Cardiac septum (tissue), 1 donor: ENCODE measurements at places on chromosomes 6 and 20. TPM values are rescaled to one million over a fixed set of nuclear protein-coding genes. Genes with fewer than 3 reads are reported as not detected.

Gene DYNLT2
- 0.83 TPM for total RNA-seq

- DNase-seq: no peak
Measured at GRCh38 chr6:25157183-25157582, 122.0 kb upstream of the CARMIL1 start.

Gene PXT1
- 0.22 TPM for total RNA-seq

Gene TPD52L1
- 91.0 TPM for total RNA-seq

DNA sequence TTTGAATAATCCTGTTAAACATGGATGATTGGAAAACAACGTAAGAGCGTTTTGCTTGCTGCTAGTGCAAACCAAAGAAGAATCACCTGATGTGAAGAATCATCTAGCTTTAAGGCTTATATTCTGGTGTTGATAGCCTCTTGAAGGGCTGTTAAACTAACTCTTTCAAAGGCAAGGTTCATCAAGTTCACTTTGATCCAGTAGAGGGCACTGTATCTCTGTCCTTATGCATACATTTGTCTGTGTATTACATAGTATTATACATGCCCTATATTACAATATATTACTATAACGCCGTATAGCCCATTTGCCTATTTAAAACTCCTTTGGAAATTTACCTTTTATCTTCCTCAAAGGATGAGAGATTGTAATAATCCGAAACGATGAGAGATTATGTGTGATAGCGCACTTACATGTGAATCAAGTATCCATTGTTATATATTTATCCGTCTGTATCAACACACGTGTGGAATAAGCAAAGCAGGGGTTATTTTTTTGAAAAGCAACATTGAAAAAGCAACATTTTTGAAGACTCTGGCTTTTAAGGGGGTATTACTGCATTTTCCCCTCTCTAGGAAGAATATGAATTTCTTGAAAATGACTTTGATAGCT lies 50.8 kb upstream of the NRN1 start:
- no peak for DNase-seq

- DNase-seq: no peak
Measured at GRCh38 chr6:35635601-35636597, 52.8 kb downstream of the FKBP5 start.

GRCh38 chr20:59481477-59482018 lies 122.8 kb upstream of the PHACTR3 start:
- DNase-seq: no peak

DNA sequence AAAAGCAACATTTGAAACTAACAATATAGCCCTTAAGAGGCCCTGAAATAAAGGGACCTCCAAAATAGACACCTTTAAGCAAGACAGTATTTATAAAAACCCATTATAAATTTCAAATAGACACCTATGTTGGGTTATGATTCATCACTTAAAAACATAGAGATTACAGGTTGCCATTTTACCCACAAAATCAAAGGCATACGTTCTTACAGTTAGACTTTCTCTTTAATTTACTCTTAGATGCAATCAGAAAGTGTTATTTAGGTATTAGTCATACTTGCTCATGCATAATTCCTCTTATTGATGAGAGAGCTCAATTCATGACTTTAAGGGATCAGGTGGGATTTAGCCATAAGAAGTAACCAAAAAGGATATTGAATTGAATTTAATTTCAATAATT lies 51.5 kb upstream of the TMEM200A start:
- no peak for DNase-seq

Gene RTN4IP1
- total RNA-seq: 10.4 TPM

Gene CDH4
- not detected for total RNA-seq

DNA sequence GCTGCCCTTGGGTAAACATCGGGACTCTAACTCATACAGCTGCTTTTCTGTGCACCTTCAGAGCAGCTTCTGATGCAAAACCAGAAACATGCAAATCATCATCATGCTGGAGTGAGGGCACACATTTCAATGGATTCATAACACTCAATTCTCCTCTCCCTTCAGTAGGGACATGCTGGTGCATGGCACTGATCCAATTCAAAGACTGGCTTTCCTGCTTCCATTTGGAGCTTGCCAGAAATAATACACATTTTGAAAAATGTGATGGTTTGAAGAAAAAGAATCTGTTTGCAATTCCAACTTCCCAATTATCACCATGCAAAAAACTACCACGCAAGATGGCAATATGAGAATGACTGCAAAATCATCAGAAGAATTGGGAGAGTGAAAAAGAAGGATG lies 65.2 kb upstream of the PDE10A start:
- DNase-seq: no peak

Gene PLEKHG1
- 19.5 TPM for total RNA-seq

DNA sequence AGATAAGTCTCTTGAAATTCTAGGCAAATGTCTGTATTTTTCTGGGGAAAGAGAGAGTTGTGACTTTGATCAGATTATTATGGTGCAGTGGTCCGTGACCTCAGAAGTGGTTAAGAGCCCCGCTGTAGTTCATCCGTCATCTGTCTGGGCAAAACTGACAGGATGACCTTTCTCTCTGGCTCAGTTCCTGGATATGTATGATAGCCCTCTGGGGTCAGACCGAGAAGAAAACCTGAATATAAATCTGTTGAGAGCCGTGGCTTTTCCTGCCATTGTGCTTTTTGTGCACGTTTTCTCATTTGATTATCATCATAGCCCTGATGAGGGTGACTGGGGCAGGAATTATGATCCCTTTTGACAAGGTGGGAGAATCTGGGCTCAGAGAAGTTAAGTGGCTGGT lies 26.5 kb downstream of the GHRH start:
- DNase-seq: no peak

Gene WFDC12
- total RNA-seq: not detected
